ENCODE measurements at places on chromosomes 4 and X.

DNA sequence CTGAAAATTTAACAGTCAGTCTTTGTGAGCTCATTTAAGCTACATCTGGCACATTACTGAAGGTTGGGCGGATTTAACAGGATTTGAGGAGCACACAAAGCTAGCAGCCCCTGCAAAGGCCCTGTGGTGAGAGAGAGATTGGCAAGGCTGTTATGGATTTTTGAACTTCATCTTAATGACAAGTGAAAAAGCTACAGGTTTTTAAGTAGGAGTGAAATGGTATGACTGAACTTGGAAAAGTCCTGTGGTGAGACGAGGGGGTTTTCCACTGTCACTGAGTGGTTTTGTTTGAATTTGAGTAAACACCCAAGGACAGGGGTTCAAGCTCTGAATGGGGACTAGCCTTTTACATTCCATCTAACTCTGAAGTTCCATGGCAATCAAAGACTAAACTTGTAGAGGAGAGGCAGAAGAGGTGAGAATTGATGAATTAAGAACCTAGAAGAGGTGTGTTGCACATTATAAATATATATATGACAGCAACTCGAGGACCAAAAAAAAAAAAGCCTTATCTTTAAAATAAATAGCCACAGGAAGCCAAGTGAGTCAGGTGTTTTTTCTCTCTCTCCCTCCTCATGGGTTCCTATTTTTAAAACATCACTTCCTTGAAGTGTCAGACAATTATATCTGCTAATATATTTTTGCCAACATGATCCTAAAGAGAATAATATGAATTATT is 47.8 kb upstream of the CLNK start:
- DNase-seq, result no peak

DNA sequence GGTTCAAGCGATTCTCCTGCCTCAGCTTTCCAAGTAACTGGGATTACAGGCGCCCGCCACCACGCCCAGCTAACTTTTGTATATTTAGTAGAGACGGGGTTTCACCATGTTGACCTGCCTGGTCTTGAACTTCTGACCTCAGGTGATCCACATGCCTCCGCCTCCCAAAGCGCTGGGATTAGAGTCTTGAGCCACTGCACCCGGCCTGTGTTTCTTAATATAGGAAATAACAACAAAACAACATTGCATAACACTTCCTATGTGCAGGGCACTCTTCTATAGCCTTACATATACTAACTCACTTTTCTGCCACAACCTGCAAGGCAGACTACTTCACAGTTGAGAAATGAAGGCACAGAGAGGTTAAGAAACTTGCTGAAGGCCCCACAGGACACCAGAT is 12.8 kb upstream of the TMEM131L start:
- no peak for DNase-seq

- no peak for DNase-seq
These were observed 35.6 kb downstream of the RAB40A start for GRCh38 chrX:103483720-103484119.

- no peak for DNase-seq
These were observed 9.4 kb downstream of the MGST2 start for GRCh38 chr4:139674875-139675550.

DNA sequence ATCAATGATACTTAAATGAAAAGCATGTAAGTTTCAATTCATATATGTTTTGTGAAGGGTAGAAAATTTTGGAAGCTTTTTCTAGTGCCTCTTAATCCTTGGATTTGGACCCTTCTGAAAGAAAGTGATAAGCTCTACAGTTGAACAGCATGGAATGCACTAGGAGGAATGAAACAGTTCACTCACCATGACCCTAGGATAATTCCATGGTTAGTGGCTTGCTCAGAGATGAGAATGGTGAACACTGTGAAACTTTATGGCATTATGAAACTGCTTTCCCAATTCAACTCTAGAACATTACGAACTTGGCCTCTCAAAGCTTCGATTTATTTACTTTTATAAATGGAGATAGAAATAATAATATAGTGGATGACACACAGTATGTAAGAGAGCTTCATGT is 88.9 kb upstream of the FAT4 start:
- DNase-seq, result no peak

DNA sequence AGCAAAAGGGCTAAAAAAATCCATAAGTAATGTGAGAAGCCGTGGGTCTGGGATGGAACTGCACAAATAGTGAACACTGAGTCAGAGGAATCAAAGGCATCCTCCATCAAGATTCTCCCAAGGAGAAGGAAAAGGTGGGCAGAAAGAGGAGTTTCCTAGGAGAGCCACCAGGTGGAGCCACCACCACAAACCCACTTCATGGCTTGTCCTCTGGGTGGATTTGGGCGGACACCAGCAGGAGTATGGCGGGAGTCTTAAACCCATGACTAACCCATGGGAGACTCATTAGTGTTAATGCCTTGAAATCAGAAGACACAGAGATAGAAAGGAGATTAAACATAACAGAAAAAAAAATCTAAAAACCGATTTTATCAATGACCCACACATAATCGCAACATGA is 147.7 kb downstream of the SH3KBP1 start:
- peak; percentile 62 for DNase-seq

DNA sequence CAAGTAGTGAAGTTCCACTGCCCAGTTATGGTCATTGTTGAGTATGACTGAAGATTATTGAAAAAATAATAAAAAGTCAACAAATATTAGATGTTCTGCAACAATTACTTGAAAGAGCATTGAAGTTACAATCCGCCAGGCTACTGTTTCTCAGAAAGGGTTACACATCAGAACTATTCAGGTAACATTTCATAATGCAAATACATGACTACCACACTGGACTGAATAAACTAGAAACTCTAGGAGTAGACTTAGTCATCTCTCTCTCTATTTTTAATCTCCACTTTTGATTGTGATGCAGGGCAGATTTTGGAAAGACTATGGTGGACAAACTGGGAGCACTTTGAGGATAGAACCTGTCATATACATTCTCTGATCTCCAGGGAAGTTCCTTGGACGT is 748.2 kb upstream of the ATOH1 start:
- no peak for DNase-seq

GRCh38 chrX:49879656-49880277 is 483 bp downstream of the USP27X start:
- DNase-seq, result no peak

GRCh38 chr4:86414686-86415085 is 54.8 kb upstream of the MAPK10 start:
- DNase-seq, result no peak

DNA sequence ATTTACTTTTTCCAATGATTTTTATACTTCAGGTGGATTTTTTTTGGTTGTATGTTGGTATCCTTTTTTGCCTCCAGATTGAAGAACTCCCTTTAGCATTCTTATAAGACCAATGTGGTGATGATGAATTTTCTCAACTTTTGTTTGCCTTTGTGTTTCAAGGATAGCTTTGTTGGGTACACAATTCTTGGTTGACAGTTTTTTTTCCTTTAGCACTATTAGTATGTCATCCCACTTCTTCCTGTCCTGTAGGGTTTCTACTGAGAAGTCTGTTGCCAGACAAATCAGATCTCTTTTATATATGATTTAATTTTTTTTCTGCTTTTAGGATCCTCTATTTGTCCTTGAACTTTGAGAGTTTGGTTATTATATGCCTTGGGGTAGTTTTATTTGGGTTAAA is 463.0 kb upstream of the GALNT7 start:
- DNase-seq, result no peak
